ENCODE measurements at places on chromosomes 5 and 9. TPM values are rescaled to one million over a fixed set of nuclear protein-coding genes. Genes with fewer than 3 reads are reported as not detected.

The AJM1 gene
- total RNA-seq, result 1.4 TPM

The C5orf46 gene
- total RNA-seq, result not detected

The WWC1 gene
- total RNA-seq, result 1.8 TPM

The ASS1 gene
- 329 TPM for total RNA-seq

The SPACA9 gene
- total RNA-seq, result 3.1 TPM

The C9orf43 gene
- total RNA-seq, result 0.18 TPM

The WNT8A gene
- not detected for total RNA-seq

Measured in smooth muscle cell of bladder (primary cell).